ENCODE measurements at places on chromosomes 5 and 9. TPM values are rescaled to one million over a fixed set of nuclear protein-coding genes. Genes with fewer than 3 reads are reported as not detected.

DNA sequence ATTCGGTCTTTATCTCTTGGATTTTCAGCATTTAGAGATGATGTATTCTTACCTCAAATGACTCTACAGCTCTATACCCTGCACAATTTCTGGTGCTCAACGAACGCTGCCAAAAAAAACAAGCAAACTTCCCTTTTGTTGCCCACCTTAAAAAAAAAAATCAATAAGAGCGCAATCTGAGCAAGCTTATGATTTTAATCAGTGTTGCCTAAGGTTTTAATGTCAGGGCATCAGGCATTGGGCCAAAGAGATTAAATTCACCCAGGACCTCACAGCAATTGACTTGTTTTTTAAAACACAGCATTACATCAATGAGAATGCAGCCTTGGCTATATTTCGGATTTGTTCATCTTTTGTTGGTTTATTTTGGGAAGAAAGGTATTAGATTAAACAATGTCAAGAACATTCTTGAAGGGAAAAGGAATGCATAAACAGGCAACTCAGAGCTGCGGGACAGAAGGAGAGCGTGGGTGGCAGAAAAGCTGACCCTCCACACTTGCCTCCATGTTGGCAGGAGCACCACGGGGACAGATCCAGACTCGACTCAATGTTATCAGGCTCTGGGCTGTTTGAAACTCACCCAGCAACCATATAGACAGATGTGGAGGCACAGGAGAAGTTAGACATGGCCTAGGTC, 127.5 kb upstream of the DAPK1 start:
- DNase-seq, result no peak

DNA sequence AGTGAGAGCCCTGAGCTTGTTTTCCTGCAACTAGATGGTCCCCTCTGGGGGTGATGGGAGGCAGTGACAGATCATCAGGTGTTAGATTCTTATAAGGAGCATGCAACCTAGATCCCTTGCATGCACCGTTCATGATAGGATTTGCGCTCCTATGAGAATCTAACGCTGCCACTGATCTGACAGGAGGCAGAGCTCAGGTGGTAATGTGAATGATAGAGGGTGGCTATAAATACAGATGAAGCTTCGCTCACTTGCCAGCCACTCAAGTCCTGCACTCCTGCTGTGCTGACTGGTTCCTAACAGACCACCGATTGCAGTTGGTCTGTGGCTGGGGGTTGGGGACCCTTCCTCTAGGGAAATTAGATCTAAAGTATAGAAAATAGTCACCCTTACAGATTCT, 290.6 kb upstream of the ADCY2 start:
- no peak for DNase-seq

DNA sequence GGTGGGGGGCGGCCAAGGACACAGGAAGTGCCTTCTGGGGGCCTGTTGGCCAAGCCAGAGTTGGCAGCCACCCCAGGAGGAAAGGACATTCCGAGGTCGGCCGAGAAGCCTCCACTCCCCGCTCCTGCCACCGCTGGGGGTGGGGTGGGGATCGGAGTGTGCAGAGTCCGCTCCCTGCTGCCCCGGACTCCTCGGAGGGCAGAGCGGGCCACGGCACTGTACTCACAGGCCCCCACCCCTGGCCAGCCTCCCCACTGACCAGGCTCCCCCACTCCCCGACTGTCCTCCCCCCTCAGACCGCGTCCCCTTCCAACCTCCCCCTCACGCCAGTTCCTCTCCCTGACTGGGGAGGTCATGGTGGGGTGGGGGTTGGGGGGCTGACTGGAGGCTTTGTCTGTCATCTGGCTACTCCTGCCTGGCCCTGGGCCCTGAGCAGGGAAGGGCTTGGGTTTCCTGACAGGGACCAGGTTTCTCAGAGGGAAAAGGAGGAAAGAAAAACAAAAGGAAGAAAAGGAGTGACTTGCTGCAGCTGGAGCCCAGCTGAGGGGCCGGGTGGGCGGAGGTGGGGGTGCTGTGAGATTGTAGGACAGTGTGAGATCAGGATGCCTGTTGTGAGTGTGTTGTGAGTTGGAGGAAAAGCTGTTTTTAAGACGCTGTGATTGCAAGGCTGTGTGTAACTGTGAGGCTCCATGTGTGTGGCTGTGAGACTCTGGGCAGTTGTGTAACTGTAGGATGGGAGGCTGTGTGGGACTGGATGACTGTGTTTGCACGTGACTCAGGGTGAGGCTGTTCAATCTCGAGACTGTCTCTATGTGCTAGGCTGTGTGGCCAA, 29.7 kb downstream of the CNTFR start:
- DNase-seq, result no peak

GRCh38 chr9:130590305-130590704, 10.9 kb downstream of the FUBP3 start:
- DNase-seq, result no peak

DNA sequence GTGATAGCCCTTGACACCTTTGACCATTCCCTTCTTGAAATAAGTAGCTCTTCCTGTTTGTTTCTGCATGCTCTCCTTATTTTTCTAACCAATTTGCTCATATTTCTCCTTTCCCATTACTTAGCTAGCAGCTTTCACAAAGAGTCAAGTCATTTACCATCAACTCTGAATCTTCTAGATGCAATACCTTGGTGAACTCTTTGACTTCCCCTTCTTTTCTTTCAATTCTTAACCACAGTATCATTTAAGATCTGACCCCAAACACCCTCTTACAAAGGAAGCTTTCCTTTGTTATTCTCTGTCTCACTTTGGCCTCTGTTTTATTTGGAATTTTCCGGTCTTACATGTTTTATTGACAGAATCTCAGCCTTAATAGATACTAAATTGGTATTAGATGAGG, 14.0 kb downstream of the NFX1 start:
- DNase-seq, result no peak

- DNase-seq, result no peak
These were observed 13.3 kb downstream of the ODF2 start for GRCh38 chr9:128469070-128469469.

GRCh38 chr5:116358911-116359418, 215.7 kb downstream of the SEMA6A start:
- DNase-seq, result no peak

GRCh38 chr5:33487236-33487635, 46.5 kb downstream of the TARS1 start:
- no peak for DNase-seq

DNA sequence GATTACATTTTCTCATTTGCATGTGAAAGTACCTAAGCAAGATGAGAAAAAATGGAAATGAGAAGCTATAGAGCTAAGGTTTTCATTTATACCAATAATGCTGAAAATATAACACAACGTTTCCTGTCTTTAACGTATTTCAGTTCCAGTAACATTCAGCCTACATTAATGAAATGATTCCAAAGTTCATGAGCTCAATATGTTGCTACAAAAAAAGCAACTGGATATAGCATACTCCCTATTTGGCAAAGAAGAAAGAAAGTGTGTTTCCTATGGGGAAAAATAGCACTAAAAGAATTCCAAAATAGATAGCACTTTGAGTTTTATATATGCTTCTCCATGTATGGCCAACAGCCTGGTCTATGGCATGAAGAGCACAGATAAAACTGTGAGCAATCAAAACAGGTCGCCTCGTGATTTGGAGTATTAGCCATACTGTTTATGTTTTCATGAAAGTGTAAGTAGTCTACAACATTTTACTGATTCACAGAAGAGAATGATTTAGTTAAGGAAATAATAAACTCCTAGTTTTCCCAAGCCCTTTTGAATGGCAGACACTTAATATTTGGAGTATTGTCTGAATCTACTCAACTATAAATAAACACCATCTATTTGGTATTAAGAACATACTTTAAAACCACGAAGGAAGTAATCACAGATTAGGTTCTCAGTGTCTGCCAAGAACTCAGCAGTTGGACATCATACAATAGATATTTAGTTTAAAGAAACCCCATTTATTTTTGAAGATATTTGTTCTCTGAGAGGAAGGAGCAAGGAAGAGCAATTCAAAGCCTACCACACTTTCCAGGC, 258.7 kb upstream of the RASA1 start:
- no peak for DNase-seq

DNA sequence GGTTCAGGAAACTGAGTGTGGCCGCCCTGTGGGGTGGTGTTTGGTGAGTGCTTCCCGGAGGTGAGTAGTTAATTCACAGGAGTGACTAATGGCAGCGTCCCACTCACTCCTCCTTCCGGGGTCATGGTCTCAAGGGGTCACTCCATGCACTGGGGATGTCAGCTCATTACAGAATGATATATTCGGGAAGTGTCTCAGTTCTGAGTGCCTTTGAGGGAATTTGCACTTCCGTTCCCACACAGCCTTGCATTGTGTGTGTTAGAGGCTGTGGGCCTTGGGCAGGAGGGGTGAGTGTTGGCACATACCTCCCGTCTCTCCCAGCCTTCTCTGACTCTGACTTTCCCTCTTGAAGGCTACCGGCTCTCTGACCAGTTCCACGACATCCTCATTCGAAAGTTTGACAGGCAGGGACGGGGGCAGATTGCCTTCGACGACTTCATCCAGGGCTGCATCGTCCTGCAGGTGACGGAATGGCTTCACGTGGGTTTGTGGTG, 10.5 kb upstream of the AHRR start:
- no peak for DNase-seq

GRCh38 chr5:55456216-55456895, 78.4 kb downstream of the PLPP1 start:
- no peak for DNase-seq

GRCh38 chr9:111038331-111039230, at the start of gene LPAR1:
Gene LPAR1, minus strand, starts transcription at chr9:111038470. Its CDS starts 66,353 bp downstream, at chr9:110972117.
- DNase-seq, result peak; percentile 88

- DNase-seq, result no peak
These were observed 159.2 kb downstream of the ARRDC3 start for GRCh38 chr5:91223886-91224285.

The C9 gene
- total RNA-seq, result not detected

The CCDC180 gene
- 5.6 TPM for total RNA-seq

The PTPRD gene
- 110 TPM for total RNA-seq

The HRH2 gene
- total RNA-seq, result 3.4 TPM

The SLC1A1 gene
- 11.3 TPM for total RNA-seq

The HTR4 gene
- not detected for total RNA-seq

The PALM2AKAP2 gene
- 0.49 TPM for total RNA-seq

The NSD1 gene
- 113 TPM for total RNA-seq

The STK10 gene
- 13.4 TPM for total RNA-seq

The B4GALT7 gene
- 28.7 TPM for total RNA-seq

The SPATA9 gene
- 2.0 TPM for total RNA-seq

All from endodermal cell (in vitro differentiated cells).